Amniotic epithelial cell (primary cell): ENCODE measurements at places on chromosomes 5 and 9.

DNA sequence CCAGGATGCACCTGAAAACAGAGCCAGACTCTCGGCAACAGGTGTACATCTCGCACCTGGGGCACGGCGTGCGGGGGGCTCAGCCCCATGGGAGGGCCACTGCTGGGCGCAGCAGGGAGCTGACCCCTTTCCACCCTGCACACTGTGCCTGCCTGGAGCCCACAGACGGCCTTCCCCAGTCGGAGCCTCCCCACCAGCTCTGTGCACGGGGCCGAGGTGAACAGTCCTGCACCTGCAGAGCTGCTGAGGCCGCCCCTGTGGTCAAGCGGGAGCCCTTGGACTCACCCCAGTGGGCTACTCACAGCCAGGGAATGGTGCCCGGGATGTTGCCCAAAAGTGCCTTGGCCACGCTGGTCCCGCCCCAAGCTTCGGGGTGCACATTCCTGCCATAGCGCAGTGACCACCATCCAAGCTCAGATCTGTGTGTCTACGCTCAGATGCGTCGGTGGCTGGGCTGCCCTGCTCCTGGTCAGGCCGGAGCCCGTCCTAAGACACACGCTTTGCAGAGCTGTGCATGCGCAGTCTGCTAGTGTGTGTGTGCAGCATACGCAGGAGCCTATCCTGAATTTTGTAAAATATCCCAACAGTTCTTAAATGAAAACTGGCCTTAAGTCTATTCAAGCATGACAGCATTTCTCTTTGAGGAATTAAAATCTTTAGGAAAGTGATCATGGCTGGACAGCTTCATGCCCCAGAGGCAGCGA lies 8.4 kb upstream of the EXOC3 start:
- DNase-seq = no peak

- DNase-seq = no peak
Observed at GRCh38 chr9:72872718-72873117, 80.1 kb downstream of the ALDH1A1 start.

DNA sequence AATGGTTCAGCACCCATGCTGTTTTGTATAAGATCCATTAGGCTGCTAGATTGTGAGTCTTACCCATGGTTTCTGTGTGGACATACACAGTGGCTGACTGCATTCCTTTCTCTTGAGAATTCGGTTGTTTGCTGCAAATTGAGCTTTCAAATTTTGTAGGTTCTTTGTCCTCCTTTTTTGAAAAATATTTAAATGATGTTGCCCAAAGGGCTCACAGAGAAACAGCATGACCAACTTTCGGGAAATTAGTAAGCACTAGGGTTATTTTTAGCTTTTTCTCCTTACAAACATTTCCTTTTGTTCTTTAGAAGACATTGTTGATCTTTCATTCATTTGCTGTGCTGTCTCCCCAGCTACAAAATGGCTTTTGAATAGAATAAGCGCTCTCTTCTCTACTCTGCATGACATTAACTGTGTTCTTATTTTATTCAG lies 79.4 kb downstream of the NLN start:
- peak; percentile 74 for DNase-seq

DNA sequence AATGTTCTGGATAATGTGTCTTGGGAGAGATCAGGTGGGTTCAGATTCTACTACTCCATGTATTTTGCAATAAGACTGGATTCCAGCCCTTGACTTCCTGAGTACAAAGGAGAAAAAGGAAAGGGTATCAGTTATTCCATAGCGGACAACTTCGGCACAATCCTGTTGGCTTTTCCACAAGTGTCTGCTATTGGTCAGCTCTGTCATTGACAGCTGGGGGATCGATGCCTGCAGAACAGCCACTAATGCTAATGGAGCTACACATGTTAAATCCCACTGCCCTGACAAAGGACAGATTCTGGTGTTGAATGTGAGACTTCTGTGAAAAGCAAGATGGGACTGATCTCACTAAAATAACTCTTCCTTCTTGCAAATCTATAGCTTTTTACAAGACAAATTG lies 41.2 kb downstream of the IZUMO3 start:
- no peak for DNase-seq

- DNase-seq = no peak
Observed at GRCh38 chr5:180387798-180388197, 34.7 kb upstream of the GFPT2 start.

GRCh38 chr9:129549139-129549538 lies 71.8 kb downstream of the C9orf50 start:
- DNase-seq = no peak

DNA sequence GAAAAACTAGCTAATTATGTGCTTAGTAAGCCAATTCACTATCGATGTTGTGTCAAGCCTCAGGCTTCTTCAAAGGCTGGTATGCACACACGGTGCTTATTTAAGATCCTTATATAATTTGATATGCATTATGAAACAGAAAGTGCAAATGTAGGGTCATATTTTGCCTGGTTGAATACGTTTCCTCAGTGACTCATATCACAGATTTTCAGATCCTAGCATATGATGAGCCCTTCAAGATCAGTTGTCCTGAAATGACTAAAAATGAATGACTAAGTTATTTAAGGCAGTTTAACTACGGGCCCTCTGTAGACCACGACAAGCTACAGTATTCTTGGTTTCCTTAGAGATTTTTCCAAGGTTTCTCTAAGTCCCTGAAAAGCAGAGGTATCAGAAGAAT lies 778.3 kb downstream of the PRELID2 start:
- DNase-seq = peak; percentile 23

- no peak for DNase-seq
Observed at GRCh38 chr5:88799938-88800535, 82.9 kb downstream of the MEF2C start.

DNA sequence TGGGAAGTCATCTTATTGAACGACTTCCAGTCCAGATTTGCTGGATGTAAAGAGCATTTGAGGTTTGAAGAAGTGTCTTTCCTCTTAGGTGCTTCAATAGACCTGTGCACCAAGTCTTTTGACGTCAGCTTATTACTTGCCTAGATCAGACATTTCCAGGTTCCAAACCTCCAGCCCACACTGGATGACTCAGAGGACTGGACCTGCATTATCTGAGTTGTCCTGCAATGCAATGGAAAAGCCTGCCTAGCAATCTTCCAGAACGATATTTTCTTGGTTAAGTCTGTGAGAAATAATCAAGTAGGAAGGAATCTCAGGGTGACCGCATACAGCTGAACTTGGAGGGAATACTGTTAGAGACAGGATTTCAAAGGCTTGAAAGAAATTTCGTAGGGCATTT lies 147.2 kb upstream of the MOCS2 start:
- DNase-seq = peak; percentile 96

DNA sequence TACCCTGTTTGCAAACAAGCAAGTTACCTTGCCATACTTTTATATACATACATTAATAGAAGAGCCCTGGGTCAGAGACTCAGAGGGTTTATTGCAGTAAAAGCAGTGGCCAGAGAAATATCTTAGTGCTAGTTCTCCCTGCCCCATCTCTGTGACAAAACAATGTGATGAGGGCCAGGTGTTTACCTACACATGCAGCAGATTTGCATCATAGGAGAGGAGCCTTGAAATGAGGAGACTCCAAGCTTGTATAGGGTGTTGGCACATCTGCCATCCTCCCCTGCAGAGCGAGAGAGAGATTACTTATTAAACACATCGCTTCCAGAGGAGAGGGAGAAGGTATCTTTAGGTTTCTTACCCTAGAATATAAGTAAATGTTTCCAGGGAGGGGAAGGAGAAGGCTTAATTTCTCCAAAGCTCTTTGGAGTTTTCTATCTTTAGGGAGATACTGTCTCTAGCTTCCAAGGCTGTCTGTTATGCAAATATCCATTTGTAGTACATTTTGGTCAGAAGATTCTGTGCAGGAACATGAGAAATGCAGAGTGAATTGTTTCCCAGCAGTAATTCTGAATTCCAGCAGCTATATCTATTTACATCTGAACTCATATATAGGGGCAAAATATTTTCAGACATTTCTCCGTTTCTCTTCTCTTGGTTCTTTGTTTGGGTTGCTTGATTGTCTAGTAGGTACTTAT lies 15.7 kb downstream of the FER start:
- no peak for DNase-seq

DNA sequence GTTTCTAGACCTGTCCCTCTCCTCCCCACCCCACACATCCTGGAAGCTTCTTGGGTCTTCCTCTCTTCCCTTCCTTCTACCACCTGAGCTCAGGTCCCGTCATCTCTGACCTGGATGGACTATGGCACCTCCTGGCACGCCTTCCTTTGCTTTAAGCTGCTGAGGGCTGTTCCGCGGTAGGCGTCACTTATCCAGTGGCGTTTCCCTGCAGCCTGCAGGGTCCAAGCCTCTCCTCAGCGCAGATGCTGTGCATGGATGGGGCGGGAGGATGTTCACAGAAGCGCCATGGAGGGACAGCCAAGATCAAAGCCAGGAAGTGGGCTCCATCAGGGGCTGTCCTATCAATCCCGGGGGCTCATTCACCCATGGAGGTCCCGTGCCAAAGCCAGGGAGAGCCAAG lies 23.8 kb upstream of the CNOT6 start:
- DNase-seq = no peak

DNA sequence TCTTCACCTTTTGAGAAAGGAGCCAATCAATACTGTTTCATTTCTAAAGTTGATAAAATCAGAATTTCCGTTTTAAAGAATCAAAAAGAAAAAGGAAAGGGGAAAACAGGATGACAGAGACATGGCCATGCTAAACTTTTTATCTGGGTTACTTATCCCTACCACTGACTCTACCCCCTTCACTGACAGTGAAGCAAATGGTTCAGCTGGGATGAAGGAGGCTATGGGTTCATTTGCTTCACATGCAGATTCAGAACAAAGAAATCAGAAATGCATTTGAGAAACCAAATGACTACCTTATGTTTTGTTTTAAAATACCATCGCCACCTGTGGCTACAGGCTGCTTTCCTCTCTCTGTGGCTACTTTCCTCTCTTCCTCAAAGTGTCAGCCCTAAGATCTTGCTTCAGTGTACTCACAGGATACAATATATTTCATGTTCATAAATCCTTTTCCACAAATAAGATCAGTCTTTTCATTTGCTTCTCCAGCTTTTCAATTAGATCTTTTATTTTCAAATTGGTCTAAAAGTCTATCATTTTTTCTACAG lies 53.3 kb downstream of the LPAR1 start:
- no peak for DNase-seq

GRCh38 chr9:95084254-95084934 lies 233.1 kb downstream of the FANCC start:
- DNase-seq = no peak
